ENCODE measurements at places on chromosomes 1 and 21.

DNA sequence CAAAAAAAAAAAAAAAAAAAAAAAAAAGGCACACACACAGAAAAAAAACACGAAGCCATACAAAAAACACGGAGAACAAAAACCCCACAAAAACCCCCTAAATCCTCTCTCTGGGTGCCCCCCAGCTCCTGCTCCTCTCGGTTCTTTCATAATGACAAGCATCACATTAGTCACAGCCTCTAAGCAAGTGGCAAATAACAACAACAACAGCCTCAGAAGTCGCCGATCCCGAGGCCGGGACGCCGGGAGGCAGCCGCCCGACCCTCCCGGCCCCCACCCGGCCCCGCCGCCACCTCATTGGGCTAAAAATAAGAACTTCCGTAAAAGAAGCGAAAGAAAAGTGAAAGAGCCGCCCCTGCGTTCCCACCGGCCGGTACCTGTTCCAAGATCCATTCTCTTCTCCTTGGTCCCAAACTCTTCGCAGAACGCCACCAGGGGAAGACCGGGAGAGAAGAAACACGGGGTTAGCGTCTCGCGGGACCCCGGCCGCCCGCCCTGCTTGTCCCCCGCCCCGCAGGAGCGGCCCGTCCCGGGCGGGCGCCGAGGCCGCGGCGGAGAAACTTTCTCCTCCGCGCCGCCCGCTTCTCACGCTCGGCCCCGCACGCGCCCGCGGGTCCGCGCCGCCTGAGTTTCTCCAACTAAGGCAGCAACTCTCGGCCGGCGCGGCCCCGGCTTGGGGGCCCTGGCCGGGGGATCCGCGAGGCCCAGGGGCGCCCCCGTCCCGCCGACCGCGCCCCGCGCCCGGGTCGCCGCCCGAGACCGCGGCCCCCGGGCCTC is 102.8 kb downstream of the CASZ1 start:
- no peak for DNase-seq

DNA sequence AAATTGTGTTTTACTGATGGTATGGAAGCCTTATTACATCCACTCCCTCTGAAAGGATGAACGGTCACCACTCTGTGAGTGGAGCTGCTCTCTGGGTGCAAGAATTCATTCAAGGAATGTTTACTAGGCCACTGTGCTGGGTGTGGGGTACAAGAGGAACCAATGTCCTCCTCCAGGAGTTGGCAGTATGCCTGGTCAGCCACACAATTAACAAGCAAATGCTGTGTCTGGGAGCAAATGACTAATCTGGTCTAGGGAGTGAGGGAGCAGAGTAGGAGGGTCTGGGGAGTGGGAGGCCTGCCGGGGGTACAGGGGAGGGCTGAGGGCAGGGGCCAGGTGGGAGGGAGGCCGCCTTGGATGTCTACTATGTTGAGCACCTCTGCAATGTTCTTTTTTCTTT is 27.2 kb upstream of the TDRD10 start:
- no peak for DNase-seq

GRCh38 chr1:212459656-212460055 is 26.9 kb downstream of the NENF start:
- DNase-seq, result no peak

DNA sequence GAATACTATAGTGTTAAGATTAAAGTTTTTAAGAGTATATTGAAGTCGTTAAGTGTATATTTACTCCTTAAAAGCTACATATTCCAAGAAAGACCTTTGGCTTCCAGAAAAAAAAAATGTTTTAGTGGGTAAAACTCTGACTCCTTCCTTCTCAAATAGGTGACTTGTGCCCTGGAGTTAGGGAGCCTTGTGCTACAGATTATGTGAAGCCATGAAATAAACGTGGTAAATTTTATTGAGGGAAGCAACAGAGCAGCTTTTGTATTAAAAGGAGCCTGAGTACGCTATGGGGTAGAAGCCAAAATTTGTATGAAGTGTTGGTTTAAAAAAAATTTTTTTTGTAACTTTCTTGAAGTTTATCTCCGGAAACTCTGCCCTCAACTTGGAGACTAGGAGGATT is 994 bp downstream of the RO60 start:
- DNase-seq, result no peak

DNA sequence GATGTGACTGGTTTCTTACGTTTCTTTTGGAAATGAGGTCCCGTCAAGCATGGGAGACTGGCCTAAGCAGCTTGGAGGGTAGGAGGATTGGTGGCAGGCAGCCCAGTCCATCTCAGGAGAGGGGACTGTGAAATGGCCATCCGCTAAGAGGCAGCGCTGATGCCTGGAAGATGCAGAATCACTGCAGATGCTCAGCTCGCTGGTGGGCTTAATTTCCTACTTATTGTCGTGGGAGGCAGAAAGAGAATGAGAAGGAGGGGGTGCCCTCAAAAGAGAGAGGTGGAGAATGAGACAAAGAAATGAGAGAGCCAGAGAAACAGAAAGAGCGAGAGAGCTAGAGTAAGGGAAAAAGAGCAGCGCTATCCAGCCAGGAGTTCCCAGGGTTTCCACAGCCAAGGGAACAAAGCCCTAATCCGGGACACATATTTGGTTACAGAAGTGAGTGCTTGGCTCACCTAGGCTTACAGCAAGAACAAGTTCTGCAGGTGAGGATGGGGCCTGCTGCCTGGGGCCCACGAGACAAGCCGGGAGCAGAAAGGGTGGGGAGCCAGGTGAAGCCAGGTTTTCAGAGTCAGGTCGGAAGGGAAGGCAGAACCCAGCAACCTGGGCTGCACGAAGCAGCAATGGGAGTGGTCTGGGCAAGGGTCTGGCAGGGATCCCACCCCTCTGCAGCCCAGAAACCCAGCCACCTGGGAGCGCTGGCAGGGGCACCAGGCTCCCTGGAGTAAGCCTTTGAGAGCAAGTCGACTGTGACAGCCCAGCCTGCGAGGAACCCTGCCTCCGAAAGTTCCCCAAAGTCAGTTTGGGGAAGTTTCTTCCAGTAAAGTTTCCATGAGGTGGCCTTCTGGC is 5.8 kb downstream of the ECE1 start:
- no peak for DNase-seq

DNA sequence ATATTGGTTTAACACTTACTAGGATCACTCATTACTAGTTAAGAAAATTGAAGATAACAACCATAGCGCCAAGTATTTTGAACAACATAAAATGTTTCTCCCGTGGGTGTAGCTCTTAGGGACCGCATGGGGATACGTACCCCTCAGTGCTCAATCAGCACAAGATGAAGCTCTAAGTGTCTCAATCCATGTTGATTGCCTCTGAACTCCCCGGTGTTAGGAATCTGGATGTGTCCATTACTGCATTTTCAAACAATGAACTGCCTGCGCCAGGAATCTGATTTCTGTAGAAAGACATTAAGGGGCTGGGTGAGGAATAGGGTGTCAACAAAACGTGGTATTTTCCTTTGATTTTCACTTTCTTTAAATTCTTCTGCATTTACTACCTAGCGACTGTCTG is 100.2 kb downstream of the LMO4 start:
- no peak for DNase-seq

DNA sequence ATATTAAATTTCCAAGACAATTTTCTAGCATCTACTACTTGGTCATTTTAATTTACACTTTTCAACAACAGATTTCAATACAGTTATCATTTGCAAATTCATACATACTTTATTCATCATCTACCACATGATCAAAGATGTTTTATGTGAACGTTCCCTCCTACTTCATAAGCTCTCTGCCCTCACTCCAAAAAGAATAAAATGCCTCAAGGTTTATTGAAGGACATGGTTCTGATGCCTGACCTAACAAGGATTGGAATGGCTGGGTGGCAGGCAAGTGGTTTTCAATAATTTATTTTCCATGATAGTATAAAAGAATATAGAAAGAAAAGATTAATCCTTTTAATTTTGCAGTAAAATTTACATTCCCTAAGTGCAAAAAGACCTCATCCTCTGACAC is 5.4 kb downstream of the CDKN2C start:
- no peak for DNase-seq

- DNase-seq, result no peak
These were observed 63.7 kb downstream of the WLS start for GRCh38 chr1:68168545-68169171.

Measured in NCI-H2081 (cell line).